Activated CD4-positive, alpha-beta T cell treated with anti-CD3 and anti-CD28 coated beads, Interleukin-10, Interleukin-2, amounts not matched to agents 100 ng/mL and 50 ng/mL, durations not matched to agents 16 hours and 8 hours (primary cell): ENCODE measurements at places on chromosomes 7 and 10.

- DNase-seq: no peak
Observed at GRCh38 chr7:120856198-120856597, 1.7 kb downstream of the TSPAN12 start.

DNA sequence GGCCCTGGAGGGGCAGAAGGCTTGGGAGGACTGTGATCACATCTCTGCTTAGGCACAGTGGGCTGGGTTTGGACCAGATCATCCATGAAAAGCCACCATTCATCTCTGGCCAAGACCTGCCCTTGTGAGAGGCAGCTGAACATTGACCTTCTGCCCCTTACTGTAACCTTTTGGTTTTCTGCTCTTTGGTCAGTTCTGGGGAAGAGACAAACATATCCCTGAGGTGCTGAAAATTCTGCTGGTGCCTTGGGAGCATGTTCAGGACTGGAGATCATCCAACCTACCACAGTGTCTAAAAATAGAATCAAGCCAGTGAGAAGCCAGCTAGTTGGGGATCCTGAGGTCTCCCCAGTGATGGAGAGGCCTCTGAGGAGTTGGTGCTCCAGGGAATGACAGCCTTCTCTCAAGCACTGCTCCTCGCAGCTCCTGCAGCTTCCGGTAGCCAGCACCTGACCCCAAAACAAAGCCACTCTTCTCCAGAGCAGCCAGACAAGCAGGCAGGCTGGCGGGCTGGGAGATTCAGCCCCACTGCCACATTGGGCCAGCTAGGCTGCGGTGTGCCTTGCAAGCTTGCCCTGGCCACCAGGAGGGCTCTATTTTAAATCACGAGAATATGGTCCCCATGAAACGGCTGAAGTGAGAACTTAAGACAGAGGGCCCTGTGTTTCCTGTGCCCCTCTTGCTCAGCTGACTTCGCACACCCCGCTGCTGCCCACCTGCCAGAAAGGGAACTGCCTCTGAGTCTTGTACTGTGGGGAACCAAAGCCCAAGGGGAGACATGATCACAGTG, 37.8 kb upstream of the UBE2H start:
- no peak for DNase-seq

DNA sequence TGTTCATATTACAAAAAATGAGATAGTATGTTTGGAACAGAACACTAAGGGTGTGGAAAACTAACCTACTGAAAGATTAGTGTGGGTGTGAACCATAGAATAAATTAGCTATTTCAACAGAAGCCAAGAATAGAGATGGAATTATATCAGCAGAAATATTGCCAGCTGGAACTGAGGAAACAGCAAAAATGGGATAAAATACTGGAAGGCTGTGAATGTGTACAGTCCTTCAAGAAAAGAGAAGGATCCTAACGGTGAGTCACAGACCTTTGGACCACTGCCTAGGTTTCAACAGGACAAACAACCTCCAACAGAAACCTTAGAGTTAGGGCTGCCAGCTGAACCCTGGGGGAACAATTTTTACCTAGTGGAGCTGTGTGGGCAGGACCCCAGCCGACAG, 395.0 kb downstream of the ZWINT start:
- no peak for DNase-seq

DNA sequence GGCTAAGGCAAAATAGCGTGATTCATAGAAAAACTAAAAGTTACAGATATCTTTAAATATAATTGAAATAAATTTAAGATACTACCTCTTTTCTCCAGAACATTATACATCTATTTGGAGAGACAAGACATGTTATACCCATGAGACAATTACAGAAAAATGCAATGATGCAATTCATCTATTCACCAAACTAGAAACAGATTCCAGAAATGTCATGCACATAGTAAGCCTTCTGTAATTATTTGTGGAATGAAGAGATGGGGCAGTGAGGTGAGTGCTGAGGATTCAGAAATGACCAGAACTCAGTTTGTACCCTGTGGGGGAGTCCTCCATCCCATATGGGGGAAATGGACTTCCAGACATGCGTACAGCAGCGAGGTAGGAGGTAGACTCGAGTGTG, 99.4 kb downstream of the MKX start:
- DNase-seq: no peak

GRCh38 chr10:96672481-96673175, 47.7 kb downstream of the PIK3AP1 start:
- no peak for DNase-seq

- DNase-seq: no peak
Observed at GRCh38 chr10:16063350-16063749, 203.0 kb upstream of the MINDY3 start.

DNA sequence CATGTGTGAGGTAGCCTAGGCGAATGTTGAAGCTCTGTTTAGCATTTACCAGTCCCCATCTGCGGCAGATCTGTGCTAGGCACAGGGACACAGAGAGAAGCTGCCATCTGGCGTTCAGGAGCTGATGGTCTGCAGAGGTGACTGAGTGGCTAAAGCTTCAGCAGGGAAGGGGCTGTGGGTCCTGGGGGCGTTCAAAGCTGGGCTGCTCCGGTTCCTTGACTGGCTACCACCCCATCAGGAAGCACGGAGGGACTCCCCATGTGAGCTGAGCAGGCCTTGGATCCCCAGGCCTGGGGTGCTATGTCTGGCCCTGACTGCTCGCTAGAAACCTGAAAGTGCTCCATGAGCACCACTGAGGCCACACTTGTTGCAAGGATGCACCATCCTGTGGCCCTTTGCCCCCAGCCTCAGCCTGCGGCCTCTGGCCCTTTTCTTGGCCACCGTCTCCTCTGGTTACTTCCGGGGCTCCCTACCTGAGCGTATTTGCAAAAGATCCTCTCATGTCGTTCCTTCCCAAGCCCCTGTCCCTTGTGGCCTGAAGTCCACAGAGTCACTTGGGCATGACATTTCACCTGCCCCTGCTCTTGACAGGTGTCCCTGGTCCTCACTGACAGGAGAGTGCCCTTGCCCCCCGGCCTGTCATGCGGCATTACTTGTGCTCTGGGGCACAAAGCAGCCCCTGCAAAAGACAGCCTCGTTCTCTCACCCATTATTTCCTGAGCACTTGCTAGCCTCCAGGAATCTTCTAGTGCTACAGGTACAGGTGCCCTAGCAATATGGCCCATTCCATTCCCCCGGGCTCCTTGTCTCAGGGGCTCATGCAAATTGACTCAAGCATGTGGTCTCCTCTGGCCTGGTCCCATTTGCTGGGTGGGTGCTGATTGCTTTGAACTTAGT, 108.1 kb downstream of the GLRX3 start:
- no peak for DNase-seq
